ENCODE measurements at places on chromosomes 11 and 22.
A peak's percentile ranks its signal among the peaks of the same experiment; 100 is the strongest.

- DNase-seq, result no peak
These were observed 182.5 kb downstream of the CADM1 start for GRCh38 chr11:115321605-115322289.

DNA sequence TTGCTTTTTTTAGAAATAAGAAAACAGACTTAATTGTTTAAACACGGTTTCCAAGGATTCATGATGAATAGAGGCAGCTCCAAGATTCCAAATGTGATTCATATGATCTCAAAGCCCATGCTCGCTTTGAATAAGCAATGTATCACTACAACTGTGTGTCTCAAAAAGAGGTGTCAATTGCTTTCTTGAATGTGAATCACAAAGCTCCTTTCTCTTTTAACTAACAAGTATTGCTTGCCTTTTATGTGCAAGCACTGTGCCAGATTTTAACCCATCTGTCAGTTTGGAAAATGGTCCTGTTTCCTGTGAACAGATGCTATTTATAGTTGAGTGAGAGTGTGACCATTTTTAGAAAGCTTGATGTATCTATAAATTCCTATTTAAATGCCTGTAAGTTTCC lies 6.5 kb downstream of the OOSP1 start:
- DNase-seq, result no peak

- DNase-seq, result no peak
These were observed 76.2 kb upstream of the TP53I11 start for GRCh38 chr11:45026835-45027234.

GRCh38 chr22:50105208-50106100 lies 15.6 kb downstream of the MOV10L1 start:
- DNase-seq, result peak; percentile 36

- DNase-seq, result peak; percentile 31
These were observed 40.1 kb upstream of the CLMP start for GRCh38 chr11:123235117-123235655.

DNA sequence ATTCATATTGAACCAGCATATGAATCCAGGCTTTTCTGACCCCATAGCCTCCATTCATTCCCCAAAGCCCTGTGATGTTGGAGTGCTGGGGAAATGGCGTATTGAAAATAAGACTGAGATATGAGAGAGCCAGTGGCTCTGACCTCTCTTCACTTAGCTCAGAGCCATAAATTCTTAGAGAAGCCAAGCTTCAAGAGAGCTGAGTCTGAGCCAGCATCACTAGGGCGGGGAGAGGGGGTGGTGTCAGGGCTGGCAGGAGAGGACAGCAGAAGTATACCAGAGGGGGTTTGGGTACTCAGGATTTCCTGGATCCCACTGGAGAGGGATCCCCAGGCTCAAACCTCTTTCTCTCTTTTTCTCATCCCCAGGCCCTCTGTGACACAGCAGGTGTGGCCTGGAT lies 16.7 kb upstream of the MOGAT2 start:
- DNase-seq, result no peak

DNA sequence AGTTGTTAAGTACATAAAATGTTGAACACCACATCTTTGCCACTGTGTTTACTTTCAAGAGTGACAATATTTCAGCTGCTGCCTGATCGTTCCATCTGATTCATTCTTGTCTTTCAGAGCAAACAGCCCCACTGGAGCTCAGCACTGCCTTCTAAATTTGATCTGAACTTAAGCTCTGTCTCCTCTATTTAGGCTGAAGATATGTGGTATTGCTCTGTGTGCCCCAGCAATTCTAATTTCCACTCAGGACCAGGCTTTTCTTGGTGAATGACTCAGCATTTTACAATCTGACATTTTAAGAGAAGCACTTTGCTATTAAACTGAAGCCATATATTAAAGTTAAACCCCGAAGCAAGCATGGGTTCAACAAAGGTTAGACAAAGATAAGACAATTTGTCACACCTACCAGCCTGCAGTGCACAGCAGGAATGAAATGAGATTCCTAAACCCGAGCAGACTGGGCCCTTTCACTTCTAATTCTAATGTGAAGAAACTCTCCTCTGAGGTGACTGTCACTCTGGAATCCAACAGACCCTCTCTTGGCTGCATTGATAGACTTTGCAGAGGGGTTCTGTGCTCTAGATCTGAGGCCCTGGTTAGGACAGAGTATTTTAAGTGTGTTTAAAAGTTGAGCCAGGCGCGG lies 41.7 kb upstream of the PLET1 start:
- DNase-seq, result no peak

DNA sequence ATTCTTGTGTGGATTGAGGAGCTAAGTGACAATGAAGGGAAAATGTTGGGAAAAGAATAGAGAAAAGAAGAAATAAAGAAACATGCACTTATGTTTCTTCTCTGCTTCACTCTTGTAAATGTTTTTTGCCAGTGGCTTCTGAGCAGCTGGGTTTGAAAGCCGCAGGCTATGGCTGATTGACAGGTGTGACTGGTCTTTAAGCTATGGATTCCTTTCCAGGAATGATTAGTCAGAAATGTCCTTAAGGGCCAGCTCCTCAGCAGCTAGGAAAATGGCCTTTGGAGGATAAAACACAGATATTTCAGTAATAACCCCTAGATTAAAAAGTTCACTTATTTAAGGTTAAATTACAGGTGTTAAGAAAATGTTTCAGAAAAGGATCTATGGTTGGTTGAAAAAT lies 6.5 kb upstream of the USP28 start:
- peak; percentile 60 for DNase-seq

DNA sequence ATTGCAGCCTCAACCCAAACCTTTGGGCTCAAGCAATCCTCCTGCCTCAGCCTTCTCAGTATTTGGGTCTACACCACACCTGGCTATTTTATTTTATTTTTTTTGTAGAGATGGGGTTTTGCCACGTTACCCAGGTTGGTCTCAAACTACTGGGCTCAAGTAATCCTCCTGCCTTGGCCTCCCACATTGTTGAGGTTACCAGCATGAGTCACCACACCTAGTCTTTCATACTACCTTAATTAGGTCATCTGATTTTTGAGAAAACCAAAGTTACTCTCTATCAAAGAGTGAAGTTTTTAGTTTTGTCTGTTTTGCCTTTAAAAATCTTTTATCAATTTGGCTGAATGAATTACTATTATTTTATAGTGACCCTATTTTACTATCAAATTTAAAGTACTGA lies 335.6 kb upstream of the LRRC4C start:
- DNase-seq, result no peak

- no peak for DNase-seq
These were observed 49.0 kb upstream of the CYP2D6 start for GRCh38 chr22:42179616-42180015.

DNA sequence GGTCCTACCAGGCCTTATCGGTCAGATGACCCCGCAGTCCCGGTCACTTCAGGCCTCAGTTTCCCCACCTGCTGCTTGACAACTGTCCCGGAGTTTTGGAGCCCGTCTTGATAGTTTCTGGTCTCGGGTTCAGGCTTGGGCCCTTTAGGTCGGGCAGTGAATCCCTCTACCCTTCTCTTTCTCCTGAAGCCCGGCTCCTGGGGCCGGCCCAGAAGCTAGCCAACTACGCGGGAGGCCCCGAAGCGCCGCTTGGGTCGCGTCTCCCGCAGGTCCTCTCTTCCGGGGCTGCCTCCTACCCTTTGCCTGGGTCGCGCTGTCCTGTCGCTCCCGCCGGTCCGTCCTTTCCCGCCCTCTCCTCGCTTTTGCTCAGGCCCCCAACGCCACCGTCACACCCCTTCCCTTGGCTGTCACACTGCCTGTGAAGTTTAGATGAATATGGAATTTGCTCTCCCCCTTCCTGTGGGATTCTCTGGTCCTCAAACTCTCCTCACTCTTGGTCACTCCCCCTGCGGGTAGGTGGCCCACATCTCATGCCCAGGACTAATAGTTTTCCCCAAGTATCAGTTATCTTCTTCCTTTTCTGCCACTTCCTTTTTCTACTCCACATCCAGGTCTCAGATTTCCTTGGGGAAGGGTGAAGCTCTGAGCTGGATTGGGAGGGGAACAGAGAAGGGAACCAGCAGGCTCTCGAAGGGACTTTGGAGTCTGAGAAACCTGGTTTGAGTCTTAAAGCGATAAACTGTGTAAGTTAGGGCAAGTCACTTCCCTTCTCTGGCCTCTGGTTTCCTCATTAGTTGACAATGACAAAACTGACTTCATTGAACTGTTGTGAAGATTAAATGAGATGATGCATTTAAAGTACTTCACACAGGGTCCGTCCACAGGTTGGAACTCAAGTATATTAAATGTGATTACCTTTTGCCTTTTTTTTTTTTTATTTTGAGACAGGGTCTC lies 790 bp downstream of the RAB1B start:
- DNase-seq, result peak; percentile 20

DNA sequence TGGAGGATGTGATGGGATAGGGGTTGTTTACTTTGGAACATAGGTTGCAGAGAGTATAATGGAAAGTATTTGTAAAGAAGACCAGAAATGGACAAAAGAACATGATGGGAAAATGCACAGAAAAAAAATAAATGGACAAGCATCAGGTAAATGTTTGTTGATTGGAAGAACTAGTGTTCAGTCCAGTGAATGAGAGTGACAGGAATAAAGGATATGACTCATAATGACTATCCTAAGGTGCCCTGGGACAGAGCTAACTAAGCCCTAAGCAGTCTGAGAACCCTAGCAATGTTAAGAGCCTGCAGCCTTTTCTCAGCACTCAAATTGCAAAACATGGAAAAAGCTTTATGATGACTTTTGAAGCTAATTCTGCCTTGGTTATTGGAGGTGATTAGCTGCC lies 732.8 kb upstream of the ANO5 start:
- DNase-seq, result no peak

DNA sequence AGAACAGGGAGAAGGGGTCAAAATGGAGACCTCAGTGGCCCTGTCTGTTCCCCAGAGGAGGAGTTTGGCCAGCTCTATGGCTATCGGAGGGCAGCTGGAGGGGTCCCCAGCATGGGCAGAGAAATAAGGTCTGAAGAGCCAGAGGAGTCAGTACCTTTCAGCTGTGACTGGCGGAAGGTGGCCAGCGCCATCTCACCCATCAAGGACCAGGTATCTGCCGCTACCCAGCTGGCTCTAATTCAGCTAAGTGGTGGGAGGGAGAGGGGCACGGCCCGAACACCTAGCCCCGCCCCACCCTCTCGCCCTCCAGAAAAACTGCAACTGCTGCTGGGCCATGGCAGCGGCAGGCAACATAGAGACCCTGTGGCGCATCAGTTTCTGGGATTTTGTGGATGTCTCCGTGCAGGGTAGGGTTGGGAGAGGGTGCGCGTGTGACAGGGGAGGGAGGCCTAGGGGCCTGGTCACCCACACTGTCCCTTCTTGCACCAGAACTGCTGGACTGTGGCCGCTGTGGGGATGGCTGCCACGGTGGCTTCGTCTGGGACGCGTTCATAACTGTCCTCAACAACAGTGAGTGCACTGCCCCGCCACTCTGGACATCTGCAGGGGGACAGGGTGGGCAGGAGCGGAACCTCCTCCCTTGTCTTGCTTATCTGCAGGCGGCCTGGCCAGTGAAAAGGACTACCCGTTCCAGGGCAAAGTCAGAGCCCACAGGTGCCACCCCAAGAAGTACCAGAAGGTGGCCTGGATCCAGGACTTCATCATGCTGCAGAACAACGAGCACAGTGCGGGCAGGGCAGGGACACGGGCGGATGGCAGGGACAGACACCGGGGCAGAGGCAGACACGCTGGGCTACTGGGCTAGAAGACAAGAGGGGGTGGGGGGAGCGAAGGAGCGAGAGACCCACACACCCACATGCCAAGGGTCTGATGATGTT lies 2.8 kb downstream of the CTSW start:
- no peak for DNase-seq

DNA sequence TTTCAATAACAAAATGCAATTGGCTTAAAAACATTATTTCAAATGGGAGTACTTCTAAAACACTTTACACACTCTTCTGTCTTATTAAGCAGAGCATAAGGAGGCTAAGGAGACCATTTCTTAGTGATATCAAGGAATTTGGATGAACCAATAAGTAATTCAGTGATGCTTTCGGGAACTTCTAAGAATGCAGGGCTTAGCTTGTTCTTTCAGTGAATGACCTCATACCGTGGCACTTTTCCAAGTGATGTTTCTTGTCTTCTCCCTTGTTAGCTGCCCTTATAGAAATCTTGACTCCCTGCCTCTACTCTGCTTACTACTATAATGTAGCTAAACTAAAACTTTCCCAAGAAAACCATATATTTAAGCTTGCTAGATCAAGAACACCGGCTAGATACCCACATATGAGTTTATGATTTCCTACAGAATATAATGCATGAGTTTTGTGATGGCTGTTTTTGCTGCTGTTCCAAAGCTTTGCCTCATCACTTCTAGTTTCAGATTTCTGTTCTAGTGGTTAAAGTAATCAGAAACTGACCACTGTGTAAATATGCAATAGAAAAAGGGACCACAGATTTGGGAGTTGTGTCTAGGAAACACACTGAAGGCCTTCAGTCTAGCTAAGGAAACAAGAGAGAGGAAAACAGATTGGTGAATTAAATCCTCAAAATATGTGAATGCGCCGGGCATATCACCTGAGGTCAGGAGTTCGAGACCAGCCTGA lies 37.5 kb upstream of the STK33 start:
- DNase-seq, result peak; percentile 22

GRCh38 chr22:20945578-20945934 lies 21.5 kb upstream of the AIFM3 start:
- no peak for DNase-seq

DNA sequence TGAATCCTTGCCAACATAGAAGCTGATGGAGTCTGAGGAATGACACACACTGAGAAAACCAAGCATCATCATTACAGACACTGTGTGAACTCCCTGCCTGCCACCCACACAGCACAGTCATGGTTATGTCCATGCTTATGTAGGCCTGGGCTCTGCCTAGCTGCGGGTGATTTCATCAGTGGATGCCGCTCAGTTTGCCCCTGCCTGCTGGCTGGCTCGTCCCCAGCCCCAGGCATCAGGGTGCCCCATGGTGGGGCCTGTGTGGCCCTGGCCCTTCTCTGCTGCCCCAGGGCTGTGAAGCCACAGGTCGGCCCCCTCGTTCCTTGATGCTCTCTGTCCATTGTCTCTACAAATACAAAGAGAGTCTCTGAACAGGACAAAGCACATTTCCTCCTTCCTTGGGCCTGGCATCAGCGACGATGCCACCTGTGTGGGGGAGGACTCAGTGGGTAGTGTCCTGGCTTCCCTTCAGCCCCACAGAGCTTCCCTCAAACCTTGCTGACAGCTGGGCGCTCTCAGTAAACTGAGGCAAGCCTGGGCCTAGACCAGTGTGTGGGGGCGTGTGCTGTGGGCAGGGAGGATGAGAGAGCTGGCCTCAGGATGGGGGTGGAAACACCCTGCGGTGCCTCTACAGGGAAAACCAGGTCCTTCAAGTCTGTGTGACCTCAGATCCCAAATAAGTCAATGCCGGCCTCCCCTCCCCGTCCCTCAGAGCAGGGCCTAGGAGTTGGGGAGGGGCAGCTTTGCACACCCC lies 20.0 kb upstream of the TUB start:
- no peak for DNase-seq

DNA sequence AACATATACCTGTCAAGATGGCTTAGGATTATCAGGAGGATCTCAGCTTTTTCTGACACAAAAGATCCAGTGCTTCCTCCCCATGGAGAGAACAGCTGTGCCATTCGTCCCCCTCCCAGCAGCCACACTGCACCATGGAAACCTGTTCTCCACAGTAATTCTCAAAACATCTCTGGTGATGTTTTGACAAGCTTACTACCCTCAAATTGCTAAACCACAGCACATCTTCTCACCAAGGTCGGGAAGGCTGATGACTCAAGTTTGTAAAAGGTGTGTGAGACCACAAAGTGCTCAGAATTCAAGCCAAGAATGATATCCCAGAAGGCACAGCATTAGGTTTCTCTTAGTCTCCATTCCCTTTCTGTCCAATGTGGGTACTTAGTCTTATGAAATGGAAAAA lies 3.9 kb upstream of the RAB38 start:
- DNase-seq, result peak; percentile 59

- peak; percentile 31 for DNase-seq
These were observed 771.7 kb downstream of the NTM start for GRCh38 chr11:132142121-132142520.

- DNase-seq, result no peak
These were observed 15.5 kb downstream of the IRAG1 start for GRCh38 chr11:10678101-10678500.
